NCI-H1092 treated with DMSO at 0.1 percent for 48 hours (cell line): ENCODE measurements at places on chromosomes 11 and 22.

- DNase-seq, result no peak
Observed at GRCh38 chr11:12834166-12834565, 159.9 kb downstream of the TEAD1 start.

DNA sequence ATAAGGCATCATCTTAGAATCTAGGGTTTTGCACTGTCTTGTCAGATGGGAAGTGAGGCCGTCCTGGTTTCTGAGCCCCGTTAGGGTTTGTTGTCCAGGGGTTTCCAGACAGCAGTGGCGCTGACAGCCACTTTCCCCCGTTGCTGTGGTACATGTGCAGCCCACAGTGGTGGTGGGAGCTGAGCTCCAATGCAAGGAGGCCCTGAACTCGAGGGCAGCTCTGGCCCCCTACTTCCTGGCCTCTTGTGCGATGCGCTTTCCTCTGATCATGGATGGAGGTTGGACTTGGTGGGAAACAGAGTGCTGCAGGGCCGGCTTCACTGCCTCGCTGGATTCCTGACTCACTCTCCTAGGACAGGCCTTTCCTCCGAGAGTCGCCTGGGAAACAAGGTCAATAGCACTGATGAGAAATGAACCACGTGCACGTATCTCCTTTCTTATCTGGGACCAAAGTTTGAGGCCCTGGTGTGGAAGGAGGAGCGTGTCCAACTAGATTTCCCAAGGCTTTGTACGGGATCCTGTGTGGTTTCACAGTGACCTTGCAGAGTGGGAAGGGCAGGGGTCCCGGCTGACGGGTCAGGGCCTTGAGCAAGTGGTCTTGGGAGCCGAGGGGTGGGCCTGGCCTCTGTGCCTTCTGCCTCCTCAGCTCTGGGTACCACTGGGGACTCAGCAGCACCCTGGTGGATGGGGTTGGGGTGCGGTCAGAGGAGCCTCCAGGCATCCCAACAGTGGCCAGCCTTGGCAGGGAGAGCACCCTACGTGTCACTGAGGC lies 3.7 kb downstream of the PHRF1 start:
- no peak for DNase-seq

DNA sequence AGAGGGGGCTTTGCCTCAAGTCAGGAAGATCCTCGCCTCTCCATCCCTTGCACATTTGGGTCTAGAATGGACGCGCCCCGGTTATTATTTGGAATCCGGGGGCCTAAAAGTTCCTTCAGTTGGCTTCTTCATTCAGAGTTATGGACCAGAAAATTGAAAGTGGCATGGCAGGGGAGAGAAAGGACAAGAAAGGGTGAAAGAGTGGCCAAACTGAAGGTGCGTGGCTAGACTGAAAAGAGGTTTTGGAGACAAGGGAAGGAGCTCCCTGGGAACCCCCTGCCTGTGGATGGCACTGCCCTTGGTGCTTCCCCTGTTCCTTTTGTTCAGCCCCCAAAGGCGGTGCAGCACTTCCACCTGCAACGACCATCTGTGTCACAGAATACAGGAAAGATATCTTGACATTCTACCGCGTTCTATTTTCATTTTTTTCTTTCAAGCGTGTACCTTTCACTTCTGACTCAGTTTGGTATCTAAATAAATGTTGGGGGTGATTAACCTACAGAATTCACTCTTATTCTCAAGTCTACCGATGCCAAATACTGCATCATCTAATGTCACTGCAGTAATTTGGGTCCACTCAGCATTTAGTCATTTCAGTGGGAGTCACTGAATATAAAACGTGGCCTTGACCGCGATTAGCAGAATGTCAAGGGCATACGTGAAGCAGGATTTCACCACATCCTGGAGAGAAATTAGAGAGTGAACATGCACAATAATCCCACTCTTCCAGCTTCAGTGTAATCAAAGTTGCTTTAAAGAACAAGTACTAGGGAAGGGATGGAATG lies 88.1 kb upstream of the ARHGAP32 start:
- DNase-seq, result peak; percentile 79

- no peak for DNase-seq
Observed at GRCh38 chr11:69637941-69638871, 2.8 kb upstream of the CCND1 start.

DNA sequence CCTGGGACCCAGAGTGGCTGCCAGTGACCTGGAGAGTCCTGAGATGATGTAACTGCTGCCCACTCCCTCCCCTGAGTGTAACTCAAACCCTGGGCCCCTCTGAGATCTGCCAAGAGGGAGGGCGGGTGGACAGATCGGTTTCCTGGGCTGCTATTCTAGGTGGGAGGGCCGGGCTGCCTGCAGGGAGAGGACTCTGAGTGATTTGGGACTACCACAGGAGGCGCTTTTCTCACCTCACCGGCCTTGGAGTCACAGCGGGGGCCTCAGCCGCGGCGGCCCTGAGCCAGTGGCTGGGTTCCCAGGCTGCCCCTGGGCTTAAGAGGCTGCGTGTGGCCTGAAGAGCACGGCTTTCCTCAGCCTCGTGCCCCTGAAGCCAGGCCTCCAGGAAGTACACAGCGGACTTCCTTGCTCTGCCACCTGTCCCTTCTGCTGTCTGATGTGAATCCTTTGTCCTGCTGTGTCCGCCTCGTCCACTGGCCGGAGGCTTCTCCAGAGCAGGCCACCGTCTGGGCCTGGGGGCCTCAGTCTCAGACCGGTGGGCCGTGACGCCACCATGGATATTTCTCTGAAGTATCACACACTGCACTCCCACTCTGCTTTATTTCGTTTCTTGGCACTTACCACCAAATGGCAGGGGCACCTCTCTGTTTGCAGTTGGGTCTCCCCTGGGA lies 11.5 kb downstream of the RELT start:
- DNase-seq, result peak; percentile 53

GRCh38 chr11:83583757-83584366 lies 297.7 kb upstream of the CCDC90B start:
- no peak for DNase-seq

DNA sequence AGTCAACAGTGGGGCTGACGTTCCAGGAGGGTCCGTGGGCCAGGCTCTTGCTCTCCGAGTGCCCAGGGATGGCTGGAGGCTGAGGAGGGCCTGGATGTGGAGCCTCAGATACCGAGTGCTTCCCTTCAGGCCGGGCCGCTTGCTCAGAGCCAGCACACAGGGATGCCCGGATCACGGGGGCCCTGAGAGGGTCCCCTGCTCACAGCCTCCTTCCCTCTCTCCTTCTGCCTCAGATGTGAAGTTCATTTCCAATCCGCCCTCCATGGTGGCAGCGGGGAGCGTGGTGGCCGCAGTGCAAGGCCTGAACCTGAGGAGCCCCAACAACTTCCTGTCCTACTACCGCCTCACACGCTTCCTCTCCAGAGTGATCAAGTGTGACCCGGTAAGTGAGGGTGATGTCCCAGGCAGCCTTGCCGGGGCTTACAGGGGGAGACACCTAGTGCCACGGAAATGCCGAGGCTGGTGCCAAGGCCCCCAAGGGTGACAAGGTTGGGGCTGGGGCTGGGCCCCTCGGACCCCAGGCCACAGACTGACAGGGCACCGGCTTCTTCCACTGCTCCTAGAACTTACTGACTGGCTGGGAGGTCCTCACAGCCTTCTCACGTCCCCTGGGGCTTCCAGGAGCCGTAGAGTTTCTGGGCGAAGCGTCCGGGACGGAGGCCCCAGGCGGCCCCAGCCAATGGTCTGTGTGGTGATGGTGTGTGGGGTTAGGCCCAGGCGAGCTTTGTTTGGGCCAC lies 7.0 kb downstream of the CCND1 start:
- no peak for DNase-seq

GRCh38 chr22:26023104-26023775 lies 146.0 kb upstream of the SEZ6L start:
- DNase-seq, result no peak

- no peak for DNase-seq
Observed at GRCh38 chr22:41009222-41009948, 58.2 kb downstream of the RBX1 start.

GRCh38 chr22:21650823-21651520 lies 8.9 kb downstream of the SDF2L1 start:
- peak; percentile 41 for DNase-seq

DNA sequence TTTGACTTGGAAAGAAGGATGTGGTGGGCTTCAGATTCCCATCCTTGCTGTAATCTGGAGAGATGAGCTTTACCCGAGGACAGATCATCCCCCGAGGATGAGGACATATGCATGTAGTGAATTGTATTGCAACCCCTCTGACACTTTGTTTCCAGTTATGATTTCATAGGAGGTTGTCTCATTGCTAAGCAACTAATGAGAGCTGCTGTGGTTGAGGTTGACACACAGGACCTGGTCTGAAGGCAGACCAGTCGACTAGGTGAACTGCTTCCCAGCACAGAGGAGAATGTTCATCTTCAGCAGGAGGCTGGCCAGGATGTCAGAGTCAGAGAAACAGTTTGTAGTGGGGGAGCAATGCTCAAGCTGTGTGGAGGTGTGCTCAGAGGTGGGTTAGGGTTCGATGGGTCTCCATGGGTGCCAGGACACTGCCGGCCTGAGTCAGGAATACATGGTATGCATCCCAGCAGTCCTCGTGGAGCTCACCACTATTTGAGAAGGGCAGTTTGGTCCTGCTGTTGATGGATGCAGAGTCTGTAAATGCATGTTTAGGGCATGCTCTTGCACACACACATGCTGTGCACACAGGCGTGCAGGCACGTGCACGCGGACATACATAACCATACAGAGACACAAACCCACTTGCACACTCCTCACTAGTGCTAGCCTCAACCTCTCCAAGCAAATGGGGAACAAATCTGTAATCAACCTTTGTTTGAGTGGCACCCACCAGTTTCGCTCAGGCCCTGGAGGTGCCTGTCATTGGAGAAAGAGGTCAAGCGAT lies 153.7 kb downstream of the TBC1D22A start:
- no peak for DNase-seq

DNA sequence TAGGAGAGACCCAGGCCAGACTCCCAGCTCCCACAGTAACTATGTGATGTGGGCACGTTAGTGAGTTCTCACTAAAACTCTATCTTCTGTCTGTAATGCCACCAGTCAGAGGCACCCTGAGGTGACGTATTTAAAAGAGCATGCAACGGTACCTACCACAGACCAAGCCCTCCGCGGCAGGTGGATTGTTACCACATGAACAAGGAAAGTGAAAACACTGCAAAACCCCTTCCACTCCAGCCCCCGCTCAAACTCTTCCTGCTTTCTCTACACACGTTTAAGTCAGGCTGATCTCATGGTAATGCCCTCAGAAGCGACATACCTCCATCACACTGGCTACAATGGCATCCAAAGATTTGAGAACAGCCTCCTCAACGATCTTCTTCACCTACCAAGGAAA lies 36.7 kb downstream of the SERPIND1 start:
- no peak for DNase-seq

DNA sequence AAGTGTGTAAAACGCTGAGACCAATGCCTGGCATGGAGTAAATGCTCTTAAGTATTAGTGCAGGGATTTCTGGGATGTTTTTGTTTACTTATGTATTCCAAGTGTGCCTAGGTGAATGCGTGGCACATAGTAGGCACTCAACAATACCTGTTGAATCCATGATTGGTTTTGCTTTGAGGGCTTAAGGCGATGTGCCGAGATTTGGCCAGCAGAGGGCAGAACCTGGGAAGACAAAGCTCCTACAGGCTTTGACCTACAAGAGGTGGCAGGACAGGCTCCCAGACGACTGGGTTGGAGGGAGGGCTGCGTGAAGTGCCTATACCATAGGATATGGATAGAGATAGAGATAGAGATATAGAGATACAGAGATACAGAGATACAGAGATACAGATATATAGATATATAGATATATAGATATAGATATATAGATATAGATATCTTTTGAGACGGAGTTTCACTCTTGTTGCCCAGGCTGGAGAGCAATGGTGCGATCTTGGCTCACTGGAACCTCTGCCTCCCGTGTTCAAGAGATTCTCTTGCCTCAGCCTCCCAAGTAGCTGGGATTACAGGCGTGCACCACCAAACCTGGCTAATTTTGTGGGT lies 13.9 kb downstream of the KCNE3 start:
- peak; percentile 73 for DNase-seq

DNA sequence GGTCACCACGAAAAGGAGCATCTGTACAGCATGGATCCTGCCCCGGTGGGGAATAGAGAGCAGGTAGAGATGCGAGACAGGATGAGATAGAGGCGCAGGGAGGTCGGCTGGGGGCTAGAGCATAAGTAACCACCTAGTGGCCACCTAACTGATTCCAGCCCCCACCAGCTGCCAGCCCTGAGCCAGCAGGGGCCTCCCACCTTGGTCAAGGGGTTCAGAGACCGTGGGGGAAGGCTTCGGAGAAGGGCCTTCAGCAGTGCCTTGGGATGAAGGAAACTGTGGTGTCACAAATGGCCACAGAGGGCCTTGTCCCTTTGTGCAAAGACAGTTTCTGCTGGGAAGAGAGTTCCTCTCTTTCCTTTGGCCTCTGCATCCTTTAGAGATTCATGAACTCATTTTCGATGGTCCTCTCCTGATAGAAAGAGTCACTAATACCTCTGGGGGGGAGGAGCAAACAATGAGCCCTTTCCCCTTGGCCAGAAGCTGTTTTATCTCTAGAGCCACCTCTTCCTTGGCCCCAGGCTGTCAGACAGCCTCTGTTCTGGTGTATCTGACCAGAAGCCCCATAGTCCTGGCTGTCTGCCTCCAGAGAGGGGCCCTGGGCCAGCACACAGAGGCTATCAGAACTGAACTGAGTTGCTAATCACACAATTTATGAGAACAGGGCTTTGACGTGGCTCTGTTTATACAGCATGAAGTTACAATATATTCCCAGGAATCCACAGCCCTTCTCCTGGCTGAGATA lies 146.0 kb downstream of the PARVA start:
- no peak for DNase-seq

DNA sequence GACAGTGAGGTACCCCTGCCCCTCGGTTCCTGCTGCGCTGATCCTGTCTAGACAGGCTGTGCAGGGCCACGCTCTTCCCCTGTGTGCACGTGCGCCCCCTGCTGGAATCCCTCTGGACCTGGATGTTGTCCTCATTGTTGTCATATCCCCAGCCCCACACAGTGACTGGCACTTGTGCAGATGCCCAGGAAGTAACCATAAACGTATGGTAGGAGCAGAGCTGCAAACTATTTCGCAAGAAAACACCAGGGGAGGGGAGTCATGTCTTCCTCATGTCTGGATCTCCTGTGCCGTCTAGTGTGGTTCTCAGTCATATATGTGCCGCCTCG lies 114.7 kb downstream of the CRYBB2 start:
- DNase-seq, result peak; percentile 48

DNA sequence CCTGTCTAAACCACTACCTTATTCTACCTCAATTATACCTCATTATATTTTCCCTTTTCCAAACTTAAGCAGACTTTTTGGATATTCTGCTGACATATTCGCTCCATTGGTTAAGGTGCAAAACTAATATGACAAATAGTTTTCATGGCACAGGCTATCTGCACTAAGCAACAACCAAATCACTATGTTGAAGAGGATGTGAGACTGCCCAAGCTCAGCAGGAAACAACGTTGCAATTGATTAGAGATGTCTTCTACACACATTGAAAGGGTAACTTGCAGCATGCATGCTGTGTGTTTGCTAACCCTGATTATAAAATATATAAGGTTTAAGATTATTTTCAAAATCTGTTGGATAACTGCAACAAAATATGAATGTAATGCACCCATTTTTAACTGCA lies 61.6 kb downstream of the STK33 start:
- DNase-seq, result no peak
